H1 (cell line): ENCODE measurements at places on chromosomes 1 and 21. TPM values are rescaled to one million over a fixed set of nuclear protein-coding genes. Genes with fewer than 3 reads are reported as not detected.

DMBX1 gene
- 0.30 TPM in 1 of 2 replicates, not detected in the other for total RNA-seq

NGF gene
- 0.63 TPM in 1 of 2 replicates, not detected in the other for total RNA-seq

SLC6A17 gene
- 0.28 and 0.29 TPM in 2 replicates for total RNA-seq

MYOG gene
- total RNA-seq: not detected in 2 replicates

SLAMF8 gene
- not detected in 2 replicates for total RNA-seq

LCA5L gene
- 0.57 and 0.84 TPM in 2 replicates for total RNA-seq

SYT11 gene
- total RNA-seq: 9.6 and 9.7 TPM in 2 replicates

ADAMTSL4 gene
- total RNA-seq: 5.3 and 5.4 TPM in 2 replicates

LCE1A gene
- total RNA-seq: not detected in 2 replicates

- no peak for DNase-seq
These were observed 9.8 kb downstream of the COL8A2 start for GRCh38 chr1:36115200-36115669.

DNA sequence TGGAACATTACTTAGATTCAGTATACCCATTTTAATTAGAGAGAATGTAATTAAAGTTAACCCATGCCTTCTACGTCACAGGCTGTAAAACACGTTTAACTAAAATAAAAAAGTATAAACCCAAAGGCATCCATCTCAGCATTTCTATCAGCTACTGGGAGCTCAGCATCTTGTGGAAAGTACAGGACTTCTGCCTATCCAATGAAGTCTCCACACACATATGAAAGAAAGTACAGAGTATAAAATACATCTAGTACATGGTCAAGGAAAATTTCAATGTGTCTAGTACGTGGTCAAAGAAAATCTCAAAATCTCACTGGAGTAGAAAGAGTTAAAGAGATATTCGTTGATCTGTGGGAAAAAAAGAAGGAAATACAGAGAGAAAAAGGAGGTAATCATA, 141.4 kb upstream of the ZNHIT6 start:
- DNase-seq: no peak

DNA sequence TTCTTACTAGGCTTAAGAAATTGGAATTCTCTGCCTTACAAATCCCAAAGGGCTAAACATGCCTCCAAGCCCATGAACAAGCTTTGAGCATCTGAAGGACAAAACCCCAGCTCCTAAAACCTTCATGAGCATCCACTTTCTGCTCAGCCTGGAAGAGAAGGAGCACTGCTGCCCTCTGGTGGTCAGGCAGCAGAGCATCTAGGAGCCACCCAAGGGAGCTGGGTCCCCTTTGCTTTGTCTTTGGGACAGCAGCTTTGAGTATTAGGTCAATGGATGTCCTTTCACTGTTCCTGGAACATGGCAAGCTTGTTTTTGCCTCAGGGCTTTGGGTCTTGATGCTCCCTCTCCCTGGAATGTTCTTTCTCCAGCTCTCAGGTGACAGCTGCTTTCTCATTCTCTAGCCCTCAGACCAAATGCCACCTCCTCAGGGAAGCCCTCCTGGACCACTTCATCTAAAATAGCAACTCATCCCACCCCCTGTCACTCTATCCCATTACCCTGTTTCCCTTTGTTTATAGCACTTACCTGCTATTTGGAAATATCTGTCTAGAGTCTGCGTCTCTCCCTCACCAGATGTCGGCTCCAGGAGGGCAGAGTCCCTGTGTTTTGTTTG, 25.7 kb downstream of the RAB7B start:
- peak; percentile 51 for DNase-seq

DNA sequence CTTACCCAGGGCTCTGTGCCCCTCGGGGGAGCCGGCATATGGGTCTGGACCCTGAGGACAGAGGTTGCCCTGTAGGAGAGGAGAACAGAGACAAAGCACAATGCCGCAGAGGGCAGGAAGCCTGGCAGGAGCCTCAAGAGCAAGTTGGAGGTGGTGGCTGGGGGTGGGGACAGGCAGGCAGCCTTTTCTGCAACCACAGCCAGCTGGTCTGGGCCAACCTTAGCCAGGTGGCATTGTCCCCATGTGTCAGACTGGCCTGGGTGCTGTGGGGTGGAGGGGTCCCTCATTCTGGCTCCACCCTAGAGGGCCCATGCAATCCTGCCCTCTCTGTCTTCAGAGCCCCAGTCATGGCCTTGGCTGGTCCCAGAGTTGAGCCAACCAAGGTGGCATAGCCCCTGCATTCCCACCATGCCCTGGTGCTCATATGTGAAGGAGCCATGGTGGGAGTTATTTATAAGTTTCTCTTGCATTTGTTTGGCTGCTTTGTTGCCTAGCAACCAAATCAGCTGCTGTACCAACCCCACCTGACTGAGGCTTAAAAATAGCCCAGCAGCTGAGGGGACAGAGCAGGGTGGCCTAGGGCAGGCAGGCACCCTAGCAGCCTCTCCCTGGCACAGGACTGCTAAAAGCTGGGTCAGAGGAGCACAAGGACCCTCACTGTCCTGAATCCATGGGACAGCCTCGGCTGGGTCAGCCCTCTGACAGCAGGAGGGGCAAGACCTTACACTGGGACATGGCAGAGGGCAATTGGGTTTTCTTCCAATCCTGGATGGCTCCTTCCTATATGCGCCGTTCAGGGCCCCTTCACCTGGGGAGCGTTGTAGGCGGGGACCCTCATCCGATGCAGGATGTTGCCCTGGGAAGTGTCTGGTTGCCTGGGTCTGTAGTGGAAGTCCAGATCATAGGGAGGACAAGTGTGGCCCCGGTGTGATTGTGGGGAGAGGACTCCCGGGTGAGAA, 19.5 kb downstream of the MAP7D1 start:
- DNase-seq: no peak

- no peak for DNase-seq
These were observed 4.3 kb upstream of the IKBKE start for GRCh38 chr1:206465951-206466350.

DNA sequence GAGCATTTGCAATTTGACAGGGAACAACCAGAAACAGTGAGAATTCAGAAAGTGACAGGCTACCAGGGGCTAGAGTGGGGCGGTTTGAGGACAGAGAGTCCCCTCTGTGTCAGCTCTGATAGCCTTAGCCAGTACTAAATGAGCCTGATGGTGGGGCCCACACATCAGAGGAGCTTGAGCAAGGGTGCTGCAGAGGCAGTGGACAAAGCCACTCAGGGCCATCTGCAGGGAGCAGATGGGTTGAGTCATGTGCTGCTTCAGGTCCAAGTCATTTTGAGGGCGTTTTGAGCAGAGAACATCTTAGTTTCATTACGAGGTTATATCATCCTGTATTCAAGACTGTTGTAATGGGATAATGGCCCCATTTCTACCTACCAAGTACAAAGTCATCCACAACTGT, 7.7 kb downstream of the LRRC52 start:
- DNase-seq: no peak

GRCh38 chr1:27418326-27419185, 26.1 kb downstream of the GPR3 start:
- DNase-seq: no peak

DNA sequence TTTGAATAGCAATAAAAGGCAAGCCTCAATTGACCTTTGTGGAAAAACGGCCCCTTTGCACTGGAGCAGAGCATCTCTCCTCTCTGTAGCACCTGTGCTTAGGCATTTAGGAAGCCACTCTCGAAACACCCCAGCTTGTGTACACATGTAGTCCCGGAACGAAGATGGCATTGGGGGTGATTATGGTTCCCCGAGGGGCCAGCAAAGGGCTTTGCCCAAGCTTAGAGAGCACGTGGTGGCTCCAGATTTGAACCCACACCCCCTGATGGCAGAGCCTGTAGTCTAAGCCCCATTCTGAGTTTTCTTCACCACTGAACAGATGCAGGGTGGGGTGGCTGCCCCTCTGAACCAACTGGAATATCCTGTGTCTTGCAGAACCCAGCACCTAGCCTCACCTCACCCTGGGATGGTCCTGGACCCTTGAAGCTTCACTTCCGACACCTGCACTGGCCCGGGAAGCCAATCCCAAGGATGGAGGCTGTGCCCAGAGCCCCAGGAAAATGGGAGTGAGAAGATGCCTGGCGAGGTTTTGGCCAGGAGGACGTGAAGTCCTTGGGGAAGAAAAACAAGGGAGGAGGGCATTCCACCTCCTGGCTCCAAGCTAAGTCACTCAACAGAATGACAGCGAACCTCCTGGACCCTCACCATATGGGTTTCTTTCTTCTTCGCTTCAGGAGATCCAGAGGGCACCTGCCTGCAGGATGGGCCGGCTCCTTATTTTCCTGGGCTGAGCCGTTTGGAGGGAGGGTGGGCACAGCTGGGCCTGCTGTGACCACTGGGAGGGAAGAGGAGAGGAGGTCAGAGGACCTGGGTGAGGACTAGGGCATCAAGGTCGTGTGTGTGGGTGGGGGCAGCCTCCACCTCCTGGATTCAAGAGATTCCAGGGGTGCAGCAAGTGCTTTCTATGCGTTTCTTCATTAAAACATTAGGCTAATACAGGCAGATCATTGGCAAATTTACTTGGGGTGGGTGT, 37.7 kb downstream of the IGFN1 start:
- peak; percentile 32 for DNase-seq

- no peak for DNase-seq
These were observed 22.0 kb downstream of the FOXO6 start for GRCh38 chr1:41383094-41383852.

DNA sequence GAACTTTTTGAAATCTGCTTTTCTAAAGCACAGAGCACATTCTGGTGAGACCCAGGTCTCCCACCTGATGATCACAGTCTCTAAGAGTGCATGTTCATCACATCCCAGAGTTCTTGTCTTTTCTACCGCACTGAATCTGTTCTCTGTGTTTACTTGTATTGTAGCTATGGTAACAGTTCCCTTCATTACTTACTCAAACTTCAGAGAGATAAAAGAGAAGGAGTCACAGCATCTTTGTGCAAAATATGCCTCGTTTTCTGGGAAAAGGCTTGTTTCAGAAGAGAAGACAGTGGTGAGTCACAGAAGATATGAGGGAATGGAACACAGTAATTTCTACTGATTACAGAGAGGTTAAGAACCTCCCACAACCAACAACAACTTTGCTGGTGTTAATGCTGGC, 580.6 kb downstream of the PLA2G4A start:
- no peak for DNase-seq

DNA sequence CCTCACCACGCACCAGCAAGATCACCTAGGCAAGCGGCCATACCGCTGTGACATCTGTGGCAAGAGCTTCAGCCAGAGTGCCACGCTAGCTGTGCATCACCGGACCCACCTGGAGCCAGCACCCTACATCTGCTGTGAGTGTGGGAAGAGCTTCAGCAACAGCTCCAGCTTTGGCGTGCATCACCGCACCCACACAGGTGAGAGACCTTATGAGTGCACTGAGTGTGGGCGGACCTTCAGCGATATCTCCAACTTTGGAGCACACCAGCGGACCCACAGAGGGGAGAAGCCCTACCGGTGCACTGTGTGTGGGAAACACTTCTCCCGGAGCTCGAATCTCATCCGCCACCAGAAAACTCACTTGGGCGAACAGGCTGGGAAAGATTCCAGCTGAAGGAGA, 5.0 kb downstream of the ZNF691 start:
- no peak for DNase-seq

- no peak for DNase-seq
These were observed 19.7 kb downstream of the SNAP47 start for GRCh38 chr1:227754958-227755357.

DNA sequence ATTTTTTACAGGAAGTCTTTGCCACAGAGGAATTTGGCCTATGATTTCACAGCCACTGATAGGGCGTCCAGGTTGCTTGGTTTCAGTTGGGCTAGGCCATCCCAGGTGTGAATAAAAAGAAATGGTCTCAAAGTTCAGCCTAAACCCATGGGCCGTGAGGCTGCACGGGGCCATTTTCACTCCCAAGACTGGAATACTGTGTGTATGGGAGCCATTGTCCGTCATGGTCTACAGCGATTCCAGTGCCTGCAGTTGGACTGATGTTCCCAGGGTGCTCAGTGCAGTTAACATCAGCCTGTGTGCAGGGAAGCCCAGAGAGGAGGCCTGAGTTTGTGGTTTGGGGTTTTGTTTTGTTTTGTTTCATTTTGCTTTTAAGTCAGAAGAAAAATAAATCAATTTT, 133.2 kb downstream of the ADSS2 start:
- no peak for DNase-seq

GRCh38 chr1:209480345-209480744, 103.2 kb upstream of the CAMK1G start:
- no peak for DNase-seq

GRCh38 chr1:15028616-15029015, 124.9 kb upstream of the TMEM51 start:
- no peak for DNase-seq

GRCh38 chr1:218164111-218164929, 120.8 kb upstream of the RRP15 start:
- DNase-seq: peak; percentile 43

DNA sequence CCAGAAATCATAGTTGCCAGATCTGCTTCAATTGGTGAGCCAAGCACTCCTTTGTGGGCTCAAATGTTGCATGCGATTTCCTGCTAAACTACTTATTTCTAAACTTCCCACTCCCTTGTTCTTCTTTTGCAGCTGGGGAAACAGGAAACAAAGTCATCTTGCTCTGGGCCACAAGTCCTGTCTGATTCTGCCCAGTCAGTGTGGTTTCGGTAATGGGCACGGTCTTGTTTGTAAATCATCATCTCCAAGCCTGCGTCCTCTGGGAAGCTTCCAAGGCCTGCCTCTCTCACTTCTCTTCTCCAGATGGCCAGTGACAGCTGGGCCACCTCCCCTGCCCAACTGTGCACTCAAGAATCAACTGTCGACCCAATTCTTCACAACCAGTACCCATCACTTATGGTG, 4.4 kb downstream of the S100A8 start:
- no peak for DNase-seq

- DNase-seq: no peak
These were observed 6.7 kb downstream of the ZNF496 start for GRCh38 chr1:247324923-247325322.

GRCh38 chr1:200724064-200724463, 14.6 kb upstream of the CAMSAP2 start:
- no peak for DNase-seq

DNA sequence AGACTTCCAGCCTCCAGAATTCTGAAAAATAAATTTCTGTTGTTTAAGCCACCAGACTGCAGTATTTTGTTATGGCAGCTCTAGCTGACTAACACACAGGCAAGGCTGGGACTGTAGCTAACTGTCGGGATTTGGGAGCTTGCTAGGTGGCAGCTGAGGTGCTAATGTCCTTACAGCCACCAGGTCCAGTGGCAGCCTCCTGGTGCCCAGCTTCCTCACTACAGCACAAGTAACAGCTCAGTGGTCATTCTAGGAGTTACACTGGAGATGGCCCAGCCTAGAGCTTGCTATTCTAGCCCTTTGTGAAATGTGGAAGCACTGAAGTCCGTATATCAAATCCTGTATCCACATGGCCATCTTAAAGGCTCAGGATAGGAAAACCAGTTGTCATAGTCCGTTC, 4.3 kb upstream of the C1orf115 start:
- DNase-seq: no peak

DNA sequence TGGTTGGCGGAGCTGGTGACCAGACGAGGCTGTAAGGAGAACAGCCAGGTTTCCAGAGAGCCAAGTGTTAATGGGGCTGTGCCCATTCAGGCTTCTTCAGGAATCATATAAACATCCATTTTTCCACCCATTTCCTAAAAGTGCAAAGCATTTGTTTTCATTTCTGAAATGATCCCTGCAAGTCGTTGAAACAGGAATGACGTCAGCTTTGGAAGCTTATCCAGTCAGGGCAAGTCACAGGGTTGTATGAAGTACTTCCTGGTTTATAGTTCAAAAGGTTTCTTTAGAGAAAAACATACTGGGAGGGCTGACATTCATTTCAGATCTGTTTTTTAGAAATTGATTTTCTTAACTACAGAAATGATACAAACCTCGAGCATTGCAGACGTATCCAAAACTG, 29.2 kb downstream of the IGSF5 start:
- DNase-seq: no peak
